ENCODE measurements at places on chromosomes 2 and 18.
A peak's percentile ranks its signal among the peaks of the same experiment; 100 is the strongest.

DNA sequence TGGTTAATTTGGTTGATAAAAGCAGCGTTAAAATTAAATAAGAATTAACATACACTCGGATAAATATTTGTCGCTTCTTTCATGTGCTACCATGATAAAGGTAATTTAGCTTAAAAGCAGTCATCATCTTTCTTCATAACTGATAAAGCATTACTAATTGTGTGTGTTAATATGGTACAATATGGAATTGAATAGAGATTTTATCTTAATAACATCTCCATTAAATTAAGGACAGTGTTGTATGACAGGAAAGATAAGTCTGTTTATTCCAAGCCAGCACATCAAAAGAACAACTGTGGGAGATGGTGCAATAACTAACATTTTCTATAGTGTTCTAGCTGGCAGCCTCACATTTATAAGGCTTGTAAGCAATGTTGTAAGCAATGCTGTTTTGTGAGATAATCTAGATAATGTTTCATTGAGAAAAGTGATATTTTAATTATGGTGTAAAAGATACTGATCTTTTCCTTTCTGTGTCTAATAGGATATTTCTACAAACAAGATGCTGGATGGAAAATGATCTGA, 64.4 kb upstream of the AFF3 start:
- no peaks in the 10 kb centered on the region for H3K4me1 ChIP-seq
- H3K36me3 ChIP-seq, result no peaks in the 10 kb centered on the region
- no peak overlapping the region for H3K27ac ChIP-seq
- H3K27me3 ChIP-seq, result no peaks in the 10 kb centered on the region
- DNase-seq, result no peak

DNA sequence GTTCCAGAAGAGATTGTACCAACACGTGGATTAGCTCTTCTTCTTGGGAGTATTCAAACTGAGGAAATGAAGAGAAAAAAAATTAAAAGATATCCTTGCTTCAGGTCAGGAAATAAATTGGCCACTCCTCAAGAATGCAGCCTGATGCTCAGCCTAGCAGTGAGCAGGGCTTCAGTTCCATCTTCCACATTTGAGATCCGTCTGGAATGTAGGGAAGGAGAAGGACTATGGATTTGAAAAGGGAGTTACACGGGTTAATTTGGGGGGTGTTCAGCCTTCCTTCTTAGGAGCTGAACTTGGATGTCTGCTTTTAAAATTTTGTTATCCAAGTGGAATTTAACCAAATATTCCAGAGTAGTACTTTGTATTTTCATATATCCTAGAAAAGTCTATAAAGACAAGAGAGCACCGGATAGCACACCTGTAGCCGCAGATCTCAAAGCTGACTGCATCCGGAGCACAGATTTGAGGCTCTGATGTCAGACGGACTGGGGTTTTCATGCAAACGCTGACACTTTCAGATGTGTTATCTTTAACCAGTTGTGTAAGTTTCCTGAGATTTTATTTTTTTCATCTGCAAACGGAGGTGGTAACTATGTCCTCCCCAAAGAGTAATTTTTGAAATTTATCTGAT, 99.3 kb downstream of the COPS8 start:
- DNase-seq, result no peak
- no peak overlapping the region for H3K4me3 ChIP-seq
- H3K36me3 ChIP-seq, result no peaks in the 10 kb centered on the region
- no peaks in the 10 kb centered on the region for H3K4me1 ChIP-seq
- H3K27me3 ChIP-seq, result no peaks in the 10 kb centered on the region

- H3K4me3 ChIP-seq, result no peak overlapping the region
- no peak for DNase-seq
- H3K27me3 ChIP-seq, result no peaks in the 10 kb centered on the region
- H3K27ac ChIP-seq, result no peak overlapping the region
Measured at GRCh38 chr18:63152791-63153190, 166.8 kb downstream of the BCL2 start.

GRCh38 chr2:9813312-9814128, 29.8 kb upstream of the TAF1B start:
- H3K4me3 ChIP-seq, result no peak overlapping the region
- no peaks in the 10 kb centered on the region for H3K36me3 ChIP-seq
- H3K27me3 ChIP-seq, result no peaks in the 10 kb centered on the region
- H3K4me1 ChIP-seq, result peaks cover 9% of the 10 kb centered on the region
- peak; percentile 73 for DNase-seq
- no peak overlapping the region for H3K27ac ChIP-seq

- no peaks in the 10 kb centered on the region for H3K36me3 ChIP-seq
- no peak overlapping the region for H3K4me3 ChIP-seq
- H3K27me3 ChIP-seq, result no peaks in the 10 kb centered on the region
- no peak overlapping the region for H3K27ac ChIP-seq
Measured at GRCh38 chr2:125296742-125297141, 1271.7 kb downstream of the CNTNAP5 start.

GRCh38 chr2:47225061-47225783, 70.1 kb upstream of the STPG4 start:
- H3K4me1 ChIP-seq, result peaks cover 23% of the 10 kb centered on the region
- peak; percentile 81 for DNase-seq
- H3K27ac ChIP-seq, result peak overlapping the region; percentile 64
- H3K27me3 ChIP-seq, result no peaks in the 10 kb centered on the region
- no peaks in the 10 kb centered on the region for H3K36me3 ChIP-seq
- no peak overlapping the region for H3K4me3 ChIP-seq

DNA sequence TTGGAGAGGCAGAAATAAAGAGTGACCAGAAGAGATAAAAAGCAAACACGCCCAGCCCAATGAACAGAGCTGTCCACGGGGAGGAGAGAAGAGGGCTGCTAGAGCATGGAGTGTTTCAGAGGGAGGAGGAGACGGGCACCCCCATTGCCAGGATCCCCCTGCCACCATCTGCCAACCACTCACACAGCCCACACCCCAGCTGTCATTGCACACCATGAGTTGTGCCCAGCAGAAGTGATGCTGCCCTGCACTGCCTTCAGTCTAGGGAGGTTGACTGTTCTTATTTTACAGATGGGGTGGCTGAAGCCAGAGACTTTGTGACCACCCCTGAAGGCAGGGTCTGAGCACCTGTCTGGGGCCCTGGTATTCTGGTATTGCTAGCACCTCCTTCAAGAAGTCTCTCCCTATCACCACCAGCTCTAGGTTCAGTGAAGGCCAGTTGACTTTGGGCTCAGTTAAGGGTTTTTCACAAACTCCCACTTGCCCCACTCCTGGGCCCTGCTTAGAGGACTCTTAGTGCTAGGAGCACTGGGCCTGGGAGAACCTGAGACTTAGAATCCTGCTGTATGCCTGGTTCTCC, 2.4 kb downstream of the FABP1 start:
- no peak for DNase-seq
- H3K4me3 ChIP-seq, result no peak overlapping the region
- no peaks in the 10 kb centered on the region for H3K36me3 ChIP-seq
- no peaks in the 10 kb centered on the region for H3K27me3 ChIP-seq
- H3K4me1 ChIP-seq, result no peaks in the 10 kb centered on the region

DNA sequence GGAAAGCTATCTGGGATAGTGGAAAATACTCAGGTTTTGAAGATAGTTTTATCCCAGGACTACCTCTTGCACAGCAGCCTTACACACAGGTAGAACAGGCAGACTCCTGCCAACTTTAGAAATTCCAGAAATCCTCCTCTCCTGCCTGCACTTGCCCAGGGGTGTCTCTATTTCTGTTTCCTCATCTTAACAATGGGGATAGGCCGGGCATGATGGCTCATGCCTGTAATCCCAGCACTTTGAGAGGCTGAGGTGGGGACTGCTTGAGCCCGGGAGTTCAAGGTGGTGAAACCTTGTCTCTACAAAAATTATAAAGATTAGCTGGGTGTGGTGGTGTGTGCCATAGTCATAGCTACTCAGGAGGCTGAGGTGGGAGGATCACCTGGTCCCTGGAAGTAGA, 117.0 kb upstream of the ARL5A start:
- H3K27me3 ChIP-seq, result no peaks in the 10 kb centered on the region
- H3K4me1 ChIP-seq, result no peaks in the 10 kb centered on the region
- DNase-seq, result no peak
- no peaks in the 10 kb centered on the region for H3K36me3 ChIP-seq
- H3K27ac ChIP-seq, result no peak overlapping the region
